ENCODE measurements at places on chromosomes 4 and X.
A peak's percentile ranks its signal among the peaks of the same experiment; 100 is the strongest.

DNA sequence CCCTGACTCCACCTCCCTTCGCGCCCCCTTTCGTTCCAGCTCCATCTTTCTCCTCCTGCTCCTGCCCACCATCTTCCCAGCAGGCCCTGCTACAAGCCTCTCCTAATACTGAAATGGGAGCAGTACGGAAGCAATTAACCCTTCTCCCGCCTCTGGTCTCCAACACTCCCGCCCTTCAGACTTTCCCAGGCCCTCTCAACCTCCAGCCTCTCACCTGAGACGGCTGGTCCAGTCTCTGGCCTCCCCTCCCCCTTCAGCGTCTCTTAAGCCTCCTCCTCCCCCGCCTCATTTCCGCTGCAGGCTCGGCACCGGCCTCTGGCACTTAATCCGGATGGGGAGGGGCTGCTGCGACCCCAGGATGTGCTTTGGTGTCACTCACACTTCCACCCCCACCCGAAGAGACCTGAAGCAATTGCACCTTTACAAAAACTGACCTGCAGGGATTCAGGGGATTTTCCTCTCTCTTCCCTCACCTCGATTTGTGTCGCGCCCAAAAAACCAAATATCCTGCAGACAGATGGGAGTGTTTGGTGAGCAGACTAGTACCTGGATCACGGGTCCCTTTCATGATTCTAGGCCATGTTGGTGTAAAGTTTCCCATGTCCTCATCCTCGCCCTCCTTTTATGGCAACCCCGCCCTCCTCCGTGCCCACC, 657 bp downstream of the TCEAL8 start:
- no peak for DNase-seq

- no peak for DNase-seq
Measured at GRCh38 chr4:94216394-94216793, 8.7 kb downstream of the SMARCAD1 start.

DNA sequence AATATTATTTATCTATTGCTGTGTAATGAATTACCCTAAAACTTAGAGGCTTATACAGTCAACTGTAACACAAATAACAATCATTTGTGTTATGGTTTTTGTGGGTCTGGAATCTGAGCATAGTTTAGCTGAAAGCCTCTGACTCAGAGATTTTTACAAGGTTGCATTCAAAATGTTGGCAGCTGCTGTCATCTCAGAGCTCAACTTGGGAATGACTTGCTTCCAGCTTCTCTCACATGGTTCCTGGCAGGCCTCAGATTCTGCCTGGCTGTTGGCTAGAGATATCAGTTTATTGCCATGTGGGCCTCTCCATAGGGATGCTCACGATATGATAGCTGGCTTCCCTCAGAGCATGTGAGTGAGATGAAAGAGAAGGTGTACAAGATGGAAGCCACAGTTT, 70.2 kb upstream of the BRWD3 start:
- no peak for DNase-seq

DNA sequence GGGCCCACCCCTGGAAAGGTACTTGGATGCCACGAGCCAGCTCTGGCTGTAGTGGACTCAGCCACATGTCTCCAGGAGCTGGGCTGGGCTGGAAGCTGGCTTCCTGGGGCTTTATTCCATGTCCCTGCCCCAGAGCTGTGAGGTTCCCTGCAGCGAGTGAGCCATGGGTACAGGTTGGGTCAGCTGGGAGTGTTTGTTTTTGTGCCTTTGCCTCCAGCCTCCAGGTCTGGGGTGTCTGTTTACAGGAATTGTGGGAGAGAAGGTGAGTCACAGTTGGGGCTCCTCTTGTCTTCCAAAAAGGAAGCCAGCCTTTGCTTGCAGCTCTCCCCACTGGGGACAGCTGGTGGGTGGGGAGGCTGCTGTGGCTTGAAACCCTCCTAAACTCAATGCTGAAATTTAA, 21.5 kb downstream of the SORCS2 start:
- DNase-seq, result no peak

DNA sequence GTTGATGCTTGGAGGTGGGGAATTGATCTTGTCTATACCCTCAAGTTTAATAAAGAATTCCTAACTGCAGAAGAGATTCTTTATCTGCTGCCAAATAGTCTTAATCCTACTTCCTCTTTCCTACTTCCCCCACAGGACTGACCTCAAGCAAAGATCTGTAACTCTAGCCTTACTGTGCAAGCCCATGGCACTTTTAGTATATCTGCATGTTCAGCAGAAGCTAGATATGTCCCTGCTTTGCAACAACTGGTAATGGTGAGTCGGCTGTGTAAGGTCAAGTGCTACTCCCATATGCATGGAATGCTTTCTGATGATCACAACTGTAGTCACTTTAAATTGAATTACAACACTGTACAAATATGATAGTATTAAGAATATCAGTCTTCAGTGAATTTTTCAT, 26.3 kb upstream of the PDS5A start:
- no peak for DNase-seq

GRCh38 chr4:113684534-113685091, 76.9 kb downstream of the CAMK2D start:
- DNase-seq, result peak; percentile 35

DNA sequence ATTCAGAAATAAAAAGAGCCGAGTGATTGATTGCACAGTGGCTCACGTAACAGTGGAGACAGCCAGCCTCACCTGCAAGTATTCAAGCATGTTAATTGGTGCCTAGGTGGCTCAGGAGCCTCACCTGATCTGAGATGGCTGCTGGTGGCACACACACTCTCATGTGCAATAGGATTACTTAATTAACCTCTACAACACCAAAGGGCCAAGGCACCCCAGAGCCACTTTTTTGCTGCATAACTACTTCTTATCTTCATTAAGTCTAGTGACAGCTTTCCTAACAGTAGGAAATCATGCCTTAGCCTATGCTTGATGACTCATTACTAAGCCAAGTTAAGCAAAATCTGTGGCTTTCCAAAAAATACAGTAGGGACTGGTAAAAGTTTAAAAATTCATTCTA, 117.3 kb upstream of the NOCT start:
- peak; percentile 8 for DNase-seq
